ENCODE measurements at places on chromosomes 2 and 18.

- DNase-seq = no peak
Observed at GRCh38 chr18:31950583-31950982, 7.7 kb upstream of the TRAPPC8 start.

- DNase-seq = peak; percentile 67
Observed at GRCh38 chr2:67400560-67401485, 3.7 kb downstream of the ETAA1 start.

DNA sequence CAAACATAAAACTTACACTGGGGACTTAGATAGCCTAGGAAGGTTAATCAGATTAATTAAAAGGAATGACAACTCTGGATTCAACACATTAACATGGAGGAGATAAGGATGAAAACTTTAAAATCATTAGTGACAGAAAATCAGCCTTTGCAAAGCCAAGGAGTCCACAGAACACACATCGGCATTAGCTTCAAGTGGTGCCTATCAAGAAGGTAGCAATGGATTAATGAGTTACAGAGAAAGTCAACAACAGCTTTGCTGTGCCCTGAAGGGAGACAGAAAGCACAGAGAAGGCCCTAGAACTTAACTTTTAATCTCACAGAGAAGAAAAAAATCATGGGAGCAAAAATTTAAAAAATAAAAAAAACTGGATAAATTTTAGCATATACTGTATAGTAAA, 88.6 kb downstream of the KCNH7 start:
- no peak for DNase-seq

GRCh38 chr2:190360965-190361364, 17.6 kb downstream of the INPP1 start:
- DNase-seq = no peak

DNA sequence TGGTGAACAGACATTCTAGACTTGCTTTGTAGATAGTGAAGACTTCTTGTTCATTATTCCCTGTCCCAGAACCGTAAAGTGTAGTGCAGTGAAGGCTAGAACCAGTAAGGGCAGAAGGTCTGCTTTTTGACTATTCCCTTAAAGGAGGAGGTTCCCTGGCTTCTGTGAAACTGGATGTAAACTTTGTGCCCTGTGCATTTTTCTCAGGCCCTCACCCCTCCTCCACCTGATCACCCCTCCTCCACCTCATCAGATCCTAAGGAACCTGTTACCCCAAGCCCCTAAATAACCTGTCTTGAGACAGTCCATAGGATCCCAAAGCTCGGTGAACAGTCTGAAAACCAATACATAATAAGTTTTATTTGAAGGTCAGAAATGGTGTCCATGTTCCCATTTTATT, 33.7 kb downstream of the SFT2D3 start:
- no peak for DNase-seq

DNA sequence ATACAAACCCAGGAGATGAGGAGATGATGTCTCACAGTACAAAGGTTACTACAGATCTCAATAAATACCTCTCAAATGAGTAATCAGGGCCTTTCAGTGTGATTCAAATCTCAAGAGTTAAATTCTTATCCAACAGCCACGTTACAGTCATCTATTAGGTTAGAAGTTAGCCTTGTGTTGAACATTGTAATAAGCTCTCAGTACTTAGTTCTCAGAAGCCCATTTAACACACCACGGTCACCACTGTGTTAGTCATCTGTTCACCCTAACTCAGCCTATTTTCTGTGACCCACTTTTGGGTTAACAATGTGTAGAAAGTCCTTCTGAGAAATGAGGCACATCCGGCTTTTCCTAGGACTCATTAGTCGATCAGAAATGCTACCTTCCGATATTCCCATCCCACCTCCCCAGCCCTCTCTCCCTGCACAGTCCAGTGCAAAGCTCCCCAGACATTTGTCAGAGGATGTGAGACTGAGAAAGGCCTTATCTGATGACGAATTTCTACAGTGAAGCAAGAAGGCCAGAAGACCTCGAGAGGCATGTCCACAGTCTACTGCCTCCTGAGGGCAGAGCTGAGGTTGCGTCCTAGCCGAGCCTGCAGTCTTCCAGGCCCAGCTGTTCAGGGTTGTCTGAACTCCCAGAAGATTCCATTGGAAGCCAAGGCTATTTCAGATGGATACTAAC, 92.6 kb downstream of the ACTR2 start:
- peak; percentile 97 for DNase-seq

DNA sequence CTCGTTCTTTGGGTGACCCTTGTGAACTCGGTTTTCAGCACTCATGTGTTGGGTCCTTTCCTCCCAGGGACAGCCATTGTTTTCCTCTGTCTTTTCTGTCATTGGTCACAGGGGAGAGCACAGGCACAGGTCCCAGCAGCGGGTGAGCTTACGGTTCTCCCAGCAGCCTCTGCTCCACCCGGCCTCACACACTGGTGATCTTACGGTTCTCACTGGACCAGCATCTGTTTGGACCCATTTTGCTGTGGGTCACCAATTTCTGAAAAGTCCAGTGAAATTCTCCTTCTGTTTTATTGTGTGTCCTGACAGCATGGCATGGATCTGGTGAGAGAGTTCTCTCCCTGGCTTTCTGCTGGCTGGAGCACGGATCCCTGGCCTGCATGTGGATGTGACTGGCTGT, 49.8 kb upstream of the ANKRD62 start:
- no peak for DNase-seq

GRCh38 chr18:56060967-56061541, 473.1 kb upstream of the TCF4 start:
- DNase-seq = no peak

- DNase-seq = no peak
Observed at GRCh38 chr2:20571644-20572215, 79.2 kb downstream of the HS1BP3 start.

DNA sequence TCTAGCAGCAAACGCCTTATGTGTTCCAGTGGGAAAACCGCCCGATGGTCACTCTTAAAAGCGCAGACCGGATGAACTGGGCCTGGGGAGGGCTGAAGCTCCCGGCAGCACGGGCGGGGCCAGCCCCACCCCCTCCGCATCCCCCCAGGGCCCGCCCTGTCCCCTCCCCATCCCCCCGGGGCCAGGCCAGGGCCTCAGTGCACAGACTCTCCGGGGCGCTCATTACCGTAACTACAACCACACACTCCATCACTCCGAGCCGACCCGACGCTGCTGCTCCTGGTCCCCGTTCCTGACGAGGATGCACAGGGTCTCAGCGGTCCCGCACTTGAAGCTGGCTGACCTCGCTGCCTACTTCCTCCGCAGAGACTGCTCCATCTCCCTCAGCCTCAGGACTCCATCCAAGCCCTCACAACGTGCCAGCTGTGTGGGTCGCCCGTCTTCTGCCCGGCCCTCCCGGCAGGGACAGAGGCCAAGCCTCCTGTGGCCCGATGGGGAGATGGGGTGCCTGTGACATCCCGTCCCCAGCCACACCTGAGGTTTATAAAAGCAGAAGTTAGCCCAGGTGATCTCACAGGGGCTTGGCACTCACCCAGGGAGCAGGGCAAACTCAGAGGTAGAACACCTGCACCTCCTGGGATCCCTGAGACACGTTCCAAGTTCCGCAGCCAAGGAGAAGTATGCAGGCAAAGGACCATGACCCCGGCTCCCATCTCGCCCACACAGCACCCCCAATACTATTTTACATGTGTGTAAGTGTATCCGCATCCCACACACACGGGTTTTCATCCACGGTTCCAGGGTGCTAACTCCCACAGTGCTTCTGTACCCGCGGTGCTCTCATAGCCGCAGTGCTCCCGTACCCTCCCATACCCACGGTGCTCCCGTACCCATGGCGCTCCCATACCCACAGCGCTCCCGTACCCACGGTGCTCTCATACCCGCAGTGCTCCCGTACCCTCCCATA, 36.0 kb downstream of the SLC66A2 start:
- no peak for DNase-seq

DNA sequence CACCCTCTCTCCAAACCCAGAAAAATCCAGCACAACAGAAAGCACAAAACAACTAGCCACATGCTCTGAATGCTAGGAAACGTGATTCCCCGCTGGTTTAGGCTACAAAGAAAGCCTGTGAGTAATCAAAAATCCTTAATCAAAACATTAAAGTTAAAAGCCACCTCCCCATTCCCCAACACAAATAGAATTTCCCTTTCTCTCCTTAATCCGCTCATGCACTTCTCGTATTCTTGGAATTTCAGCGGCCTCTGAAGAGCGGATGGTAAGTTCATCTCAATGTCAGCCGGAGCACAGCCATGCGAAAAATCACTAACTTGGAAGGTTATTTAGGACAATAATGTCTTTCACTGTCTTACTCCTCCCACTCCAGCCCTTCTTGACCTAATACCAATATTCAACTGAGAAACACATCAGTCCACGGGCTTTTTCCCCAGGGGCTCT, 126.7 kb downstream of the OSBPL1A start:
- peak; percentile 61 for DNase-seq

GRCh38 chr2:241951920-241952319, 82.4 kb downstream of the RTP5 start:
- no peak for DNase-seq

- DNase-seq = no peak
Observed at GRCh38 chr2:50607721-50608120, 424.2 kb downstream of the NRXN1 start.
